ENCODE measurements at places on chromosomes 7 and 10.

DNA sequence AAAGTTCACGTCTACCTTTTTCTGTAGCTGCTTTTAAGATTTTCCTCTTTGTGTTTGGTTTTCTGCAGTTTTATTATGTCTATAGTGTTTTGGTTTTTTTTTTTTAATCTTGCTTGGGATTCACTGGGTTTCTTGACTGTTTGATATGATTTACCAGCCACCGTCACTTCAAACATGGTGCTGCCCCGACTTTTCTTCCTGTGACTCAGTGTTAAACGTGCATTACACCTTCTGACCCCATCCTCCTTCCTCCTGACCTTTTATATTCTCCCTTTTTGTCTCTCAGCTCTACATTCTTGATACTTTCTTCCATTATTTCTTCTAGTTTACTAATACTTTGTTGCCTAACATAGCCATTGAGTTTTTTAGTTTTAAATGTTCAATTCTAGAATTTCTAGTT is 61.5 kb downstream of the GNA12 start:
- DNase-seq, result no peak

GRCh38 chr10:93255546-93255945 is 181.9 kb downstream of the CYP26A1 start:
- DNase-seq, result no peak

DNA sequence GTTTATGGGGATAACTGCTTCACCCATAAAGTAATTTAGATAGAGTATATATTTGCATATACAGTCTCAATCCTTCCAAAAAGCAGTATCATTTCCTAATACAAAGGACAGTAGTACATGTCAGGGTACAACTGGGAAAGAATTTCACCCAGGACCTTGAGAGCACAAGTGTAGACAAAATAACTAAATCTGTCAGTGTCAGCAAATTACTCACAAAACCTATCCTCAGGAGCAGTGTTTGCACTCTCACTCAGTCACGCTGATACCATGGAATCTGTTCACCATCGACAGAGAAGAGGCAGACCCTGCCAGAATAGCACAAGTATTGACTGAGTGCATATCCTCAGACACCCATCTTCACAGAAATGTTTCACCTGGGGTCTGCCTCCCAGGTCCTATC is 554.7 kb upstream of the PHF14 start:
- DNase-seq, result no peak

GRCh38 chr10:103457176-103457712 is 1.5 kb downstream of the CALHM1 start:
- DNase-seq, result no peak

GRCh38 chr7:8255680-8256655 is 6.0 kb downstream of the ICA1 start:
- no peak for DNase-seq

DNA sequence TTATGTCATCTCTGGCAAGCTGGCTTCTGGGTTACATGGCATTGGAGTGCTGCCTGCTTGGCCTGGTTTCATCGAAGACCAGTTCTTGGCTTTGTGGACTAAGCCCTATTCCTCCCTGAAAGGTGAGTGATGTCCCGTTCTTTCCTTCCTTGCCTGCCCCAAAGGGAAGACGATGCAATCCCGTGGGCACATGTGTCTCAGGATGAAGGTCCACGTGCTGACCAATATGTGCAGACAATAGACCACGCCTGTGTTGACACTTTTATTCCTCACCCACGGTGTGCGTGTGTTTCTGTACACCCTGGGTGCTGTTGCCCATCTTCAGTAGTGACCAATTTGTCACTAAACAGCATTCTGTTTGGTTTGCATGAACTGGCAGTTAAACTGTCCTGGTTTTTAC is 28.6 kb upstream of the SHH start:
- no peak for DNase-seq

DNA sequence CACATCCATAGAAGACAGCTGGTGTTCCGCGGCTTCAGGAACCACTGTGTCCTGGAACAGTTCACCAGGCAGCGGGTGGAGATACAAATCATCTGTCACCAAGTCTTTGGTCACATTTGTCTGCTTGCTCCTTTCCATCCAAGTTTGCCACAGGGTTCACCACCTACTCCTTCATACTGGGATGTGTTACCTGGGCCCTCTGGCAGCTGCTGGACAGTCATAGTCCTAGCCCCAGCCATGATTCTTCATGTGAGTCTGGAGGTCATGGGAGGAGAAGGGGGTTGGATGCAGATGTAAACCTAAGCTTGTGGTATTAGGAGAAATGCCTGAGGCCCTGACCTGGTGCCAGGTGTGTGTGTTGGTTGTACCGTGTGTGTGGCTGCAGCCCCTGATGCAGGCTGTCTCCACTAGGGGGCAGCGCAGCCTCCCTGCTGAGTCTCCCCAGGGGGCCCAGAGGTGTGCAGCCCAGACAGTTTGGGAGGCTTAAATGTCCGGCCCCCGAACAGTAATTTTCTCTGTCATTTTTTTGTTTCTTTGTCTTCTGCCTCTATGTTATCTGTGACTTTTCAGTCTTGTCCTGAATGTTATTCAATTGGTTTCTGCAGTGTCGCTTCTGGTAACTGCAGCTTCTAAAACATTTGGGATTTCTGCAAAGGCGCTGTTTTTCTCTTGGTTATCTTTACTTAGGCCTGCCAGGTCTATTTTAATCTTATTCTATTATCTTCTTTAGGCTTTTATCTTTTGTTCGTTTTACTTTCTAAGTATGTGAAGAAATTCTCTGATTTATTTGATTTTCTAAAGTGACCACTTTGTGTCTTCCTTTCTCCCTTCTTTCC is 14.8 kb downstream of the NPS start:
- DNase-seq, result no peak

- DNase-seq, result no peak
These were observed 245.5 kb downstream of the REEP3 start for GRCh38 chr10:63766745-63767137.

- DNase-seq, result no peak
These were observed 2.3 kb upstream of the LRRC72 start for GRCh38 chr7:16524332-16524731.

Data from immature natural killer cell (primary cell).